PC-9 (cell line): ENCODE measurements at places on chromosomes 6 and 20. TPM values are rescaled to one million over a fixed set of nuclear protein-coding genes. Genes with fewer than 3 reads are reported as not detected.

GRCh38 chr6:150755042-150755441, 110.5 kb upstream of the MTHFD1L start:
- H3K36me3 ChIP-seq, result no peaks in the 10 kb centered on the region
- DNase-seq, result no peak
- peaks cover 10% of the 10 kb centered on the region for H3K4me1 ChIP-seq

Gene DCDC2
- 4.2 and 5.6 TPM in 2 replicates for total RNA-seq

Gene GINS1
- total RNA-seq, result 26.6 and 27.8 TPM in 2 replicates

- H3K27me3 ChIP-seq, result peaks cover 24% of the 10 kb centered on the region
- H3K27ac ChIP-seq, result no peak overlapping the region
- no peak for DNase-seq
These were observed 25.2 kb downstream of the KIF25 start for GRCh38 chr6:168022488-168023321.

DNA sequence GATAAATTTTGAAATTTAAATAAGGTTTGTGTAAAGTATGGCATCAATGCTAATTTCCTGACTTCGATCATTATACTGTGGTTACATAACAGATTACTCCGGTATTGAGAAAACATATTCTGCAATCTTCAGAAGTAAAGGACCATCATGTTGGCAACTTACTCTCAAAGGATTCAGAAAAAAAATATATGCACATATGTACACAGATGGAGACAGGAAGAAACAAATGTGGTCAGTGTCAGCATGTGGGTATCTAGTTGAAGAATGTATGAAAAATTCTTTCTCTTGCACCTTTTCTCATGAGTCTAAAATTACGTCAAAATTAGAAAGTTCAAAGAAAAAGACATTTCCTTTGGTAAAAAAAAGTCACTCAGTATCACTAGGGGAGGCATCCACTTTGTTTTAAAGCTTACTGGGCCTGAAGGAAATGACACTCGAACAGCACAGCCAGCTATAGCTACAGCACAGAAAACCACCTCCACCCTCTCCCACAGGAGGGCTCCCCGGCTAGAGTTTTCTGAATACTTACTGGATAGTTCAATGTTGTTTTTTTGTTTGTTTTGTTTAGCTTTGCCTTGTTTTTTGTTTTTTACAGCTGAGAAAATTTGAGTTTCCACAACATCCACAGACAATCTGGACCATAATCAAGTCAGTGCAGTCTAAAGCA, 317.2 kb upstream of the AGPAT4 start:
- peaks cover 7% of the 10 kb centered on the region; the same call in 1 of the 2 replicates for H3K27me3 ChIP-seq
- no peaks in the 10 kb centered on the region for H3K36me3 ChIP-seq
- no peak for DNase-seq
- no peaks in the 10 kb centered on the region for H3K4me1 ChIP-seq
- H3K4me3 ChIP-seq, result no peak overlapping the region

DNA sequence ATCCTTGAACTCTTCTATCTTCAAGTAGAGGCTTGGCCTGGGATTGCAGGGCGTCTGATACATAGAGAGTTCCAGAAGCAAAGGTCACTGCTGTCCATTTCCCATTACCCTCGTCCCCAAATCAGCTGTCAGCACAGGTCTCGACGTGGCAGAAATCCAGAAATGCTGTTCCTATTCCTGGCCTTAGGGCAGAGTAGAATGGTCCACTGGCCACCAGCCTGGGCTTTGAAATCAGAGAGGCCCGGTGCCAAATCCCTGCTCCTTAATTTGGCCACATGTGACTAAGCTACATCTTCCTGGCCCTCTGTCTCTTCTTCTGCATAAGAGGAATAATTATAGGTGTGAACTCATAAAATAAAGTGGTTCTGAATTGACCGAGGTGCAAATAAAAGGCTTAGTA, 40.9 kb upstream of the FAM83D start:
- H3K27ac ChIP-seq, result no peak overlapping the region
- H3K4me1 ChIP-seq, result 0 out of 2 replicates have a peak, but pooled peaks cover 3% of the 10 kb centered on the region
- peaks cover 6% of the 10 kb centered on the region; the same call in 1 of the 2 replicates for H3K27me3 ChIP-seq
- DNase-seq, result no peak
- H3K36me3 ChIP-seq, result no peaks in the 10 kb centered on the region
- no peak overlapping the region for H3K4me3 ChIP-seq

- DNase-seq, result no peak
- H3K4me3 ChIP-seq, result no peak overlapping the region
- H3K36me3 ChIP-seq, result no peaks in the 10 kb centered on the region
- H3K27ac ChIP-seq, result no peak overlapping the region
- H3K4me1 ChIP-seq, result no peaks in the 10 kb centered on the region
- H3K27me3 ChIP-seq, result no peaks in the 10 kb centered on the region
These were observed 222.0 kb upstream of the SYNCRIP start for GRCh38 chr6:85864453-85865401.

DNA sequence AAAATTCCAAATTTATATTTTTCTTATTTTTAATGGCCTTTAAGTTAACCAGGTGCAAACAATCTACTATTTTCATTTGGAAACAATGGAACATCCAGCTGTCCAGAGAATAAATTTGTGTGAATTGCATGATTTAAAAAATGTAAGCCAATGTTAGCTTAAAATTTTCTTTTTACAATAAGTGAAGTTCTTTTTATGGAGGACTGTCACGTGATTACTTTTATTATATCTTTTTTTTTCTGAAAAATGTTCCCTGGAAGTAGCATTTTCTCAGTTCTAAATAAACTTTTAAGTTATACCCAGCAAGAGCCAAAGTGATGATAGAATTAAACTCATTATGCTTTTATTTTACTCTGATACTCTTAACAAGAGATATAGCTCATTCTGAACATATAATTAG, 267.7 kb upstream of the SLC35B3 start:
- no peaks in the 10 kb centered on the region for H3K4me1 ChIP-seq
- H3K27ac ChIP-seq, result no peak overlapping the region
- no peak for DNase-seq
- no peaks in the 10 kb centered on the region for H3K27me3 ChIP-seq

DNA sequence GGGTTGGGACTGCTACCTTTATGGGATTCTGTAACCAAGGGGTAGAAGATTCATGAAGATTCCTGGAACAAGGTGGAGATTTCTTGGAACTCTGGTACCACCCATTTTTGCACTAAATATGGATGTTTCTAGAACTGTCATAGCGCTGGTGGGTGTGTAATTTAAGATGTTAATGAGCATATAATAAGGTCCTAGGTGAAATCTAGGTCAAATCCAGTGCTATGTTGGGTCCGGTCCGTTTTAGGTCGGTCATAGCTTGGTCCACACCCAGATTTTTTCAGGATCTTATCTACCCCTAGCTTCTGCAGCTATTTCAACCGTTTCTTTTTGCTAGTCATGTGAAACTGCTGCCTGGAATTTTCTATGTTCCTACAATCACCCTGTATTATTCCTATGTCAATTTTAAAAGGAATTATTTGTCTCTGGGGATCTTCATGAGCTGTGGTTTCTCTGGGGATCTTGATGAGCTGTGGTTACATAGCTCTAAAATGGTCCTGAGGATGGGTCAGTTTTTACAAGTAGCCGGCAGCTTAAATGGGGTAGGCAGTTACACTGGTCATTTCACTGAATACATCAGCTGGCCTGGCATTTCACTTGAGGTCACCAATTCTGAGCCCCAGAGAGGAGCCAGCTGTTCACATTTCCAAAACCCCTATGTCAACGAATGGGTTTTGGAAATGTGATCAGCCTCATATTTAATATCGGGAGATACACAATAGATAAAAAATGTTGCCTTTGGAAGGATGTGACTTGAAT, 652.3 kb upstream of the FLRT3 start:
- no peak overlapping the region for H3K4me3 ChIP-seq
- no peak for DNase-seq
- H3K4me1 ChIP-seq, result peaks cover 23% of the 10 kb centered on the region
- H3K27me3 ChIP-seq, result no peaks in the 10 kb centered on the region
